ENCODE measurements at places on chromosomes 16 and 17. TPM values are rescaled to one million over a fixed set of nuclear protein-coding genes. Genes with fewer than 3 reads are reported as not detected.

GRCh38 chr17:78510141-78511075 lies 66.8 kb downstream of the DNAH17 start:
- DNase-seq = no peak

Gene ABCC3
- 0.37 TPM for total RNA-seq

DNA sequence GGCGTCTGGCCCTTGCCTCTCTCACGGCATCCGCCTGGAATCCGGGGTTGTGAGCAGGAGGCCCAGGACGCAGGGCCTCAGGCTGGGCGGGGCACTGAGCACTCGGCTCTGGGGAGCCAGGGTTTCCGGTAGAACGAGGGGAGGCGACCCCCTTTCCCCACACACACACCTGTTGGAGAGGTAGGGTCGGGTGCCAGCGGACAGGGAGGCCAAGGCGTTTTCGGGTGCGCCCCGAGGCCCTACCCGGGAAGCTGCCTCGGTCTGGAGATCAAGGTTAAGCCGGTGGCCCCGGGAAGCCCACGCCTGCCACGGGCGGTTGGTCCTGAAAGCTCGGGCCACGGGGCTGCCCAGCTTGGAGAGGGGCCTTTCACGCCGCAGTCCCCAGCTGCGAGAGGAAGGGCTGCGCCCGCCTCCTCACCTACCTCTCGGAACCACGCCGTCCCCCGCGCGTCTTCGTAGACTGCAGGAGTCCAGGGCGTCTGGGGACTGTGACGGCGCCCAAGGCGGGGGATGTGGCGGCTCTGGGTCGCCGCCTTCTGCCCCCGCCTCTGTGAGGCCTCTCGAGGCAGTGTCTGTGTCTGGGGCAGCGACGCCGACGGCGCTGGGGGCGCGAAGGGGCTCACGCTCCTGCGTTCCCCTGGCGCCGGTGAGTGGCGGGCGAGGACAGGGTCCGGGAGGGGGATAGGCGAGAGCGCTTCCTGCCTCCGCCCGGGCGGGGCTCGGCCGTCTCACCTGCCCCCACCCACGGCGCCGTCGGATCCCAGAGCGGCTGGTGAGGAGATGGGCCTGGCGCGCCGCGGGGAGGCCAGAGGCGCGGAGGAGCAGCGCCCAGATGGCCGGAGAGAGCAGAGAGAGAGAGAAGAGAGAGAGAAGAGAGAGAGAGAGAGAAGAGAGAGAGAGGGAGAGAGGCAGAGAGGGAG lies 20.3 kb upstream of the HOXB9 start:
- DNase-seq = no peak

- DNase-seq = peak; percentile 52
Observed at GRCh38 chr17:48814504-48814903, 2.5 kb downstream of the TTLL6 start.

GRCh38 chr17:50218771-50219315 lies 17.4 kb upstream of the COL1A1 start:
- no peak for DNase-seq

DNA sequence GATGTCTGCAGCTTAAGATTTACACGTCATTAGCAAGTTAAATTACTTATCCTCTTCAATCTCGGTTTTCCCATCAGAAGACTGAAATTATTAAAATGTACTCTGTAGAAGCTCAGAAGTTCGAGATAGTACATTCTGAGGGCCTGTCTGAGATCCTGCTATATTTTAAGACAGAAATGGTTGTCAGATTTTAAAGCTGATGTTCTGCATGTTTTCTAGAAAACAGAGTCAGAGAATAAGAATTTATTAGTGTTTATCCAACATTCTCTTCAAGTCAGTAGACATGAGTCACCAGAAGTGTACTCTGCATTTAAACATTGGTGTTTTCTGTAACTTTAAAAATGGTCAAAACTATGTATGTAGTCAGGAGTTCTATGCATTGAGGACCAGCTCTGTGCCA lies 155.2 kb upstream of the MYOCD start:
- no peak for DNase-seq

Gene ABCC11
- total RNA-seq = 0.22 TPM

DNA sequence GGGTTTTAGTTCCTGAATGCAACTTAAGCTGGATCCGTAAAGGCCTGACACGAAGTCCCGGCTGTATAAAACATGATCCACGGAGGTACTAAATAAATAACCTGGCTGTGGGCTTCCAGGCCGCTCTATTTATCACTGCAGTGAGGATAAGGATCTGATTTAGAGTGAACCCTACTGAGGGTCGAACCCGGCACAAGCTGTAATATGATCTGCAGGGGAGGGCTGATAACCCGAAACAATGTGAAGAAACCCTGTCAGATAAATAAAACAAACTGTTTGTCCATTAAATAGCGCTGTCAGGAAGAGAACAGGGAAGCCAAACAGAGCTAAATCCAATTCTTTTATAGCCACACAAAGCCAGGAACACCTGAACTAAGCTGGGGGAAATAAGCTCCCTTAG lies 375.6 kb upstream of the SALL1 start:
- no peak for DNase-seq

- no peak for DNase-seq
Observed at GRCh38 chr17:80637048-80637781, 92.6 kb downstream of the RPTOR start.

Gene BCAR1
- 0.88 TPM for total RNA-seq

GRCh38 chr17:73284354-73284753 lies 22.7 kb upstream of the CPSF4L start:
- no peak for DNase-seq

Gene CCL8
- total RNA-seq = not detected

DNA sequence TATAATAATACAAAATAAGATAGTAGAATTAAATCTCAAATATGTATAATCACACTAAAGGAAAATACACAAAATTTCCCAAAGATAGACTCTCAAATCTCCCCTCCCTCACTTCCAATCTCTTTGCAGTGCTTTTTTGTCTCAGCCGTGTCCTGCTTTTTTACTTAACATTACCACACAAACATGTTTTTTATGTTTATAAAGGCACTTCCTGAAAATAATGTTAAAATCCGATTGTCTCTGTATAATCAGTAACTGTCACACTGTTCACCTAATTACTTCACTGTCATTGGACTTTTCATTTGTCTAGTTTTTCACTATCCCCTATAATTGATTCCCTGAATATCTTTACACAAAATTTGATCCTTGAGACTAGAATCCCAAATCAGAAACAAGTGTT lies 38.2 kb upstream of the ALDH3A2 start:
- no peak for DNase-seq

Measured in CD8-positive, alpha-beta memory T cell (primary cell).